ENCODE measurements at places on chromosomes 11 and 22. TPM values are rescaled to one million over a fixed set of nuclear protein-coding genes. Genes with fewer than 3 reads are reported as not detected.

The TBX1 gene
- not detected for total RNA-seq

The SLC22A9 gene
- not detected for total RNA-seq

The NUDT8 gene
- total RNA-seq, result 2.0 TPM

The CRYBB2 gene
- total RNA-seq, result not detected

The NPAS4 gene
- total RNA-seq, result not detected

The DMC1 gene
- total RNA-seq, result not detected

The IL10RA gene
- 217 TPM for total RNA-seq

The KDM4E gene
- total RNA-seq, result not detected

The OSBPL5 gene
- total RNA-seq, result 17.8 TPM

The APOBEC3B gene
- total RNA-seq, result 0.47 TPM

The POTEH gene
- not detected for total RNA-seq

The CASP4 gene
- 77.2 TPM for total RNA-seq

The MGAT3 gene
- 0.36 TPM for total RNA-seq

The BCO2 gene
- total RNA-seq, result 2.3 TPM

The NPTXR gene
- 11.3 TPM for total RNA-seq

The CD151 gene
- 24.3 TPM for total RNA-seq

The CALCA gene
- not detected for total RNA-seq

The DTX4 gene
- total RNA-seq, result 3.3 TPM

The SCGB1C1 gene
- total RNA-seq, result not detected

The ACRV1 gene
- not detected for total RNA-seq

The ATM gene
- 792 TPM for total RNA-seq

The LRRC10B gene
- total RNA-seq, result not detected

The TMEM86A gene
- 4.6 TPM for total RNA-seq

The MAPK1 gene
- total RNA-seq, result 119 TPM

The PRPF19 gene
- total RNA-seq, result 94.0 TPM

The POU2AF1 gene
- 7.2 TPM for total RNA-seq

The FREY1 gene
- total RNA-seq, result 3.1 TPM

The NADSYN1 gene
- total RNA-seq, result 197 TPM

The PTDSS2 gene
- 30.2 TPM for total RNA-seq

The TSGA10IP gene
- total RNA-seq, result not detected

All from naive thymus-derived CD8-positive, alpha-beta T cell (primary cell).